ENCODE measurements at places on chromosomes 3 and 15.

GRCh38 chr3:147881933-147882332 is 472.8 kb downstream of the ZIC1 start:
- no peak for DNase-seq

DNA sequence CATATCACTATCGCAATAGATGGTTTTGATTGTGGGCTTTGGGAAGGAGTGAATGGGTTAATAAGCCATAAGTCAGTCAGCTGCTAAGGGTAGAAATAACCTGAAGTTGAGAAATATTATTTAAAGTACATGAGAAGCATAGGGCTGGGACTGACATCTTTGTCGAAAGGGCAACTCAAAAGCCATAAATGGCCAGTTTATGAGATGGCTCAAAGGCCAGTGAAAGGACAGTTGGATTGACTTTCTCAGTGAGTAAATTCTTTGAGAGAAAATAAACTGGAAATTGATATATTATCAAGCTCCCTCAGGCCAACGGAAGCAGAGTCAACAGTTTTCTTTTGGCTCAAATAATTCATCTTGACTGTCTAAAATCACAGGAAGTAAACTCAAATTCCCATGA is 419.8 kb downstream of the NSUN3 start:
- DNase-seq, result no peak

DNA sequence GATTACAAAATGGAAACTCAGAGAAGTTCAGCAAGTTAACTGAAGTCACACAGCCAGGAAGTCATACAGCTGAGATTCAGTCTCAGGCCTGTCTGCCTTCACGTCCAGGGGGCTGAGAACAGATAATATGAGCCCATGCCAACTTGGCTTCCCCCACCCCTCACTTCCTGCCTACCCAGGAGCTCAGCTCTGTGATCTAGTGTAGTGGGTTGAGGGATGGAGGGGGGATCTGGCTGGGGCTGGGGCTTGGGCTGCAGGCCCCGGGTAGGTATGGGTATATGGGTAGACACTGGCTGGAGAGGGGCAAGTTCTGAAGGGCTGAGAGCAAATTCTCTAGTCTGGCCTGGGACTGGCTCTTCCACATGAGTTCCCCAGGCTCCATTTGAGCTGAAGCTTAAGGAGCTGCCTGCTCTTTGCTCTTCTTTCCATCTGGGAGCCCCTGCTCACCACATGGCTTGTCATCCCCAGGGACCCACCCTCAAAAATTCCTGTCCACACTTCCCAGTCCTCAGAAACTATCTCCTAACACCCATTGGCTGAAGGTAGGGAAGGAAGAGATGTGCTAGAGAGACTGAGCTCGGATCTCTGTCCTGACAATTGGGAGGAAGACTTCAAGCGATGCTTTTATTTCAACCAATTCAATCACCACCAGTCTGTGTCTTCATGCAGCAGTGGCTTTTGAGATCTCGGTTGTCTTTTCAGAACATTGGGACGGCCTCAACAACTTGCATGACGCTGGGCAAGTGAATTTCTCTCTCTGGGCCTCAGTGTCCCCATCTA is 2.0 kb downstream of the RASGRF1 start:
- DNase-seq, result no peak

DNA sequence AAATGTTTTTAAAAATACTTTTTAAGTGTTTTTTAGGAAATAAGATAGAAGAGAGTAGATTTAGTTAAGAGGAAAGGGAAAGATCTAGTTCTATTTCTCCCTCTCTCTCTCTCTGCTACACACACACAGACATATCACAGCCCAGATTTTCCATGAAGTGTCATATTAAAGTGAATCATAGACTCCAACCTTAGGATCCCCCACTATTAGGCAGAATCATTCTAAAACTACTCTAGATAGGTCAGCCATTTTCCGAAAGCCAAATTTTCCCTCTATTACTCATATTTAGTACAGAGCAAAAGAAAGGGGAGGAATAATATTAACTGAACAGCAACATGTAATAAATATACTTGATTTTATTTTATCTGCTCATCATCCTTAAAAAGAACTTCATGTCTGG is 45.1 kb upstream of the RSL24D1 start:
- no peak for DNase-seq

DNA sequence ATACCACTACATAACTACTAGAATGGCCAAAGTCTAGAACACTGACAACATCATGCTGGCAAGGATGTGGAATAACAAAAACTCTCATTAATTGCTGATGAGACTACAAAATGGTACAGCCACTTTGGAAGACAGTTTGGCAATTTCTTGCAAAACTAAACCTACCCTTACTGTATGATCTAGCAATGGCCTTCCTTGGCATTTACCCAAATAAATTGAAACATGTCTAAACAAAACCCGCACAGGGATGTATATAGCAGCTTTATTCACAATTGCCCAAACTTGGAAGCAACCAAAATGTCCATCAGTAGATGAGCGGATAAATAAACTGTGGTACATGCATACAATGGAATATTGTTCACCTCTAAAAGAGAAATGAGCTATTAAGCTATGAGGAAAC is 87.9 kb upstream of the SLC24A5 start:
- DNase-seq, result no peak
